ENCODE measurements at places on chromosomes 1 and 21.

- DNase-seq = no peak
These were observed 50.8 kb downstream of the KCNAB2 start for GRCh38 chr1:6096243-6097116.

- peak; percentile 37 for DNase-seq
These were observed 47.6 kb downstream of the ARHGEF16 start for GRCh38 chr1:3501856-3502640.

- DNase-seq = no peak
These were observed 116.2 kb downstream of the PLXNA2 start for GRCh38 chr1:208127792-208128529.

DNA sequence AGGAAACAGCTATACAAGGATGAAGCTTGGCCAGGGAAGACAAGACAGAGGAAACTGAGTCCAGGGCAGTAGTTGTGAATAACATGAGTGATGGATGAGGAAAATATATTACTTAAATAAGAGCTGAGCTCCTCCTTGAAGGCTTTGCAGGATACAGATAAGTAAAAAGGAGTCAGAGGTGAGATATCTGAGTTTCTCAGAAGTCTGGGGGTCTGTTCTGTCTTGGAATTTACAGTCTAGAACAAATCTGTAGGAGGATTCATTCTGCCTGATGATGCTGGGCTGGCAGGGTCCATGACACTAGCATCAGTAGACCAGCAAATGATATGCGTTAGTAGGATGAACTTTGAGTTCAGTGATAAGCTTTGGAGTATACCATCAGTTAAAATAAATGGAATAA lies 266.1 kb upstream of the POGK start:
- DNase-seq = no peak

GRCh38 chr1:172054172-172054571 lies 212.9 kb downstream of the DNM3 start:
- DNase-seq = no peak

DNA sequence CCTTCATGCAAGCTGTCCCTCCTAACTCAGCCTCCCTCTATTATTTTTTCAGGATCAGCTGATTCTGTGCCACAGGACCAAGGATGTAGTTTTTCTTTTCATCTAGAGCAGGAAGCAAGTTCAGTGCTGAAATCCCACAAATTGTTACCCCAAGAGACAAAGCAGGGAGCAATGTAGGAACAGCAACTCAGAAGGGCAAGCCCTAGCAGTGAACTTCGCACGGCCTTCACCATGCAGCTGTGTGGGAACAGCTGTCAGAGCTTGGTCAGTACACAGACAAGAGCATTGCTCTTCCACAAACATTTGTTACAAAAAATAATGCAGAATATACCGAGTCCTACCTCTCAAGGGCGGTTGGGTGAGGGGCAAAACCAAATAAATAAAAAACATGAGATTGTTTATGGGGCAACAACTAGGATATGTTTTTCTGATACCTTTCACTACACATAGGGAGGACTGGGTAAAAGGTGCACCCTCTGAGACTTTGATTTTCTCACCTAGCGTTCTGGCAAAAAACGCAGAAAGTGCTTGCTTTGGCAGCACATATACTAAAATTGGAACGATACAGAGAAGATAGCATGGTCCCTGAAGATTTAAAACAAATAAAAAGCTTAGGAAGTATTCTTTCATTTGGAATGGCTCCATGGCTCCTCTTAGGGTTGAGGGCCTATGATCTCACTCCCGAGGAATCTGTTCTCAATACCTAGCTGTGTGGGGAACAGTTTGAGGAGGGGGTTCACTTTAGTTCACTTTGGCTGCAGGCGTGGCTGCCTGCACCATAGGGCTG lies 37.1 kb upstream of the ANGPTL7 start:
- DNase-seq = no peak

DNA sequence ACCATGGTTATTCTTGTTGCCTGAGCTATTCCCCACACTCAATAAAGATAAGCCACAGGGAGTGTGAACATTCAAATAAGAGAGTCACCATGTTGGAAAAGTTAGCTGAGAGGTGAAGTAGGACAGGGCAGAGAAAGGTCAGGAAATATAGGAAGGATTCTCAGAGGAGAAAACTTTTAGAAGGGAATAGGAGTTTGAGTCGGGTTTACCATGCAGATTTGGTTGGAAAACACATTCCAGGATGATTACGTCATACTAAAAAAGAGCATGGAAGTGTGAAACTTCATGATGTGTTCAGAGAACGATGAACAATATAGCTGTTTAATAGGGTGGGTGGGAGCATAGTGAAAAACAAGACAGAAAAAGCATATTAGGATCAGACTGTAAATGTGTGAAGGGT lies 1125.3 kb upstream of the ADGRL2 start:
- DNase-seq = no peak
